Neural progenitor cell (in vitro differentiated cells): ENCODE measurements at places on chromosomes 6 and 20. TPM values are rescaled to one million over a fixed set of nuclear protein-coding genes. Genes with fewer than 3 reads are reported as not detected.

The ZSCAN26 gene
- 36.8 and 40.5 TPM in 2 replicates for total RNA-seq

The MUCL3 gene
- total RNA-seq = 0.03 TPM in 1 of 2 replicates, not detected in the other

The SPDEF gene
- 0.50 TPM in 1 of 2 replicates, not detected in the other for total RNA-seq

The RAB32 gene
- total RNA-seq = 4.3 and 6.6 TPM in 2 replicates

The STK35 gene
- 21.8 and 41.0 TPM in 2 replicates for total RNA-seq

The EPB41L1 gene
- total RNA-seq = 32.7 and 35.8 TPM in 2 replicates

The REV3L gene
- total RNA-seq = 14.0 and 23.5 TPM in 2 replicates

The RBCK1 gene
- total RNA-seq = 24.3 and 60.7 TPM in 2 replicates

The PSORS1C1 gene
- not detected in 2 replicates for total RNA-seq

The GRM4 gene
- total RNA-seq = 1.2 and 1.8 TPM in 2 replicates

DNA sequence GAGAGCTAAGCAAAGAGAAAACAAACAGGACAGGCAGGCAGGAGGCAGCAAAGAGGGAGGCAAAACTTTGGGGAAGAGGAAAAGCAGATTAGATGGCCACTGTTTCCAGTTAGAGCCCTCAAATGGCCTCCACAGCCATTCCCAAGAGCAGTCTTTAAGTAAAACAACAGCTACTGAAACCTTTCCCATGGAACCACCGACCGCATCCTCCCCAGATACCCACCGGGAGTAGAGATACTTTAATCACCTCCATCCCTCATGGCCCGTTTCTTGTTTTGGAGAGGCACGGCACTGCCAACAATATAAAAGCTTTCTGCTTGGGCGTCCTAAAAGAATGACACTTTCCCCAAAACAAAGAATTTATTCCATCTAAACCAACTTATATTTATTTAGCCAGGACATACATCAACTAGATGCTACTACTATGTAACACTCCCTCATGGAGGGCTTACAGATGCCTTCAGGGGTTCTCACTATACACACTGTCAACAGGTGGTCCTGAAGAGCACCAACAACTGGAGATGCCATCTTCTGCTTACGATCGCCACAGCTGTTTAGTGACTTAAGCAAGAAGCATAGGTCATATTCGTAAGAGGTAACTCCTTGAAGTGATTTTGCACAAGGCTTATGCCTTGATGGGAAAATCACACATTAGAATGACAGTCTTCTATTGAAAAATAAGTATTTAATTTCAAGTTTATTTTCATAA, 43.4 kb downstream of the CNKSR3 start:
- H3K27ac ChIP-seq = no peak overlapping the region
- H3K36me3 ChIP-seq = no peaks in the 10 kb centered on the region
- no peak overlapping the region for H3K4me3 ChIP-seq
- no peaks in the 10 kb centered on the region for H3K27me3 ChIP-seq

DNA sequence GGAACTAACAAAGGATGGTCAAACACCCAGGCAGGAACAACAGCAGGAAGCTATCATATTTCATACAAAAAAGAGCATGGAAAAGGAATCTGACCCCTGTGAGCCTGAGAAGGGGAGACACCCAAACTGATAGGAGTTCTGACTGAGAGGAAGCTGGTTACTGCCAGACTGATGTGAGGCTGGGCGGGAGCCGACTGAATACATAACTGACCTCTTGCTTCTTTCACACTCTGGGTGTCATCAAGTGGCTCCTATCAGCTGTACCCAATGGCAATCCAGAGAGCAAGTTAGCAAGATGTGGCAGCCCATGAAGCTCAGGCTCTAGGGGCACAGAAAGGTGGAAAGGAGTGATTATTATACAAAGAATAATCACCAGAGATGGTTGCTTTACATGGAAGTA, 795.1 kb upstream of the HS3ST5 start:
- no peaks in the 10 kb centered on the region for H3K36me3 ChIP-seq
- DNase-seq = no peak
- H3K4me3 ChIP-seq = no peak overlapping the region
- H3K27me3 ChIP-seq = no peaks in the 10 kb centered on the region

DNA sequence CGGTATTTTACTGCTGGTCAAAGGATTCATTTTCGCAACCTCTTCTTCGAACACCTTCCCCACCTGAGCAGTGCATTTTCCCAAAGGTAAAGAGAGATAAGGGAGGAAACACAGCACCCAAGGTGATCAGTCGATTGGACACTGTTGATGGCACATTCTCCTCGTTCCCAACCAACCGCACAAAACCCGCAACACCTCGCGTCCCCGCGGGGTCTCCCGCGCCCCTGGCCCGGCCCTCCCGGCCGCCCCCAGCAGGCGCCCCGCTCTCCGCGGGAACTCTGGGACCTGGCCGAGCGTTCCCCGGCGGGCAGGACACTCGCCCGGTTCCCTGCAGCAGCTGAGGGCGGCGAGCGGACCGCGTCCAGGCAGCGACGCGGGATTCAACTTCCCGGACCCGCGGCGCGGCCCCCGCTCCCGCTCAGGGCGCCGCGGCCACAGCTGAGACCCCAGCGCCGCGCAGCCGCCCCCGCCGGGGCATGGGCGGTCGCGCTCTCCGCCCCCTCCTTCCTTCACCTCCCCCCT, 506 bp downstream of the RGS17 start:
- no peaks in the 10 kb centered on the region for H3K36me3 ChIP-seq
- H3K4me3 ChIP-seq = peak overlapping the region; percentile 86
- peaks cover 41% of the 10 kb centered on the region for H3K27me3 ChIP-seq

GRCh38 chr20:41734506-41734945, 116.3 kb upstream of the CHD6 start:
- H3K27me3 ChIP-seq = no peaks in the 10 kb centered on the region
- no peak overlapping the region for H3K27ac ChIP-seq
- H3K36me3 ChIP-seq = no peaks in the 10 kb centered on the region
- peak; percentile 67 for DNase-seq
- H3K4me1 ChIP-seq = peaks cover 2% of the 10 kb centered on the region

DNA sequence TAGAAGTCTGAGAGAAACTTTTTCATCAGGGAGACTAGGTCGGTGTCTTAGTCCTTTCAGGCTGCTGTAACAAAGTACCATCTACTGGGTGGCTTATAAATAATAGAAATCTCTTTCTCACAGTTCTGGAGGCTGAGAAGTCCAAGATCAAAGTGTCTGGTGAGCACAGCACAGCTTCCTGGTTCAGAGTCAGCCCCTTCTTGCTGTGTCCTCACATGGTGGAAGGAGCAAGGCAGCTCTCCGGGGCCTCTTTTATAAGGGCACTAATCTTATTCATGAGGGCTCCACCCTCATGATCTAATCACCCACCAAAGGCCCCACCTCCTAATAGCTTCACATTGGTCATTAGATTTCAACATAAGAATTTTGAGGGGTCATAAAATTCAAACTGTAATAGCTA, 122.8 kb downstream of the CCDC170 start:
- no peak overlapping the region for H3K27ac ChIP-seq
- H3K27me3 ChIP-seq = no peaks in the 10 kb centered on the region
- H3K4me1 ChIP-seq = no peaks in the 10 kb centered on the region
- H3K36me3 ChIP-seq = no peaks in the 10 kb centered on the region

DNA sequence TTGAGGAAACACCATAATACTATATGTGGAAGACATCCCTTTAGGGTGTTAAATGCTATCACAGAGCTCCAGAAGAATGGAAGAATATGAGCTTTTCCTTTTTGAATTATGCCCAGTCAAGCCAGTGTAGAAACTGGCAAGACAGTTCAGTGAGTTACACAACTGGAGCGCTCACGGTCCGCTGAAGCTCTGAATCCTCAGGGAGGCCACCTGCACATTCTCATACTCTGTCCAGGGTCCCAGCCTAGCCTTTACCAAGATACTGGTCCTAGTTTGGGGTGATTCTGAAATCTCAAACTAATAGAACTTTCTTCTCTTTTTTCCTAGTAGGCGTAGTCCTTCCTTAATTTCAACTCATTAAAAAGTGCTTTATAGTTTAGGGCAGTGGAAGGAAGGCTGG, 51.3 kb downstream of the ALDH8A1 start:
- no peaks in the 10 kb centered on the region for H3K36me3 ChIP-seq
- DNase-seq = no peak
- no peaks in the 10 kb centered on the region for H3K27me3 ChIP-seq
- no peak overlapping the region for H3K4me3 ChIP-seq
- no peak overlapping the region for H3K27ac ChIP-seq
